ENCODE measurements at places on chromosomes 1 and 21.

DNA sequence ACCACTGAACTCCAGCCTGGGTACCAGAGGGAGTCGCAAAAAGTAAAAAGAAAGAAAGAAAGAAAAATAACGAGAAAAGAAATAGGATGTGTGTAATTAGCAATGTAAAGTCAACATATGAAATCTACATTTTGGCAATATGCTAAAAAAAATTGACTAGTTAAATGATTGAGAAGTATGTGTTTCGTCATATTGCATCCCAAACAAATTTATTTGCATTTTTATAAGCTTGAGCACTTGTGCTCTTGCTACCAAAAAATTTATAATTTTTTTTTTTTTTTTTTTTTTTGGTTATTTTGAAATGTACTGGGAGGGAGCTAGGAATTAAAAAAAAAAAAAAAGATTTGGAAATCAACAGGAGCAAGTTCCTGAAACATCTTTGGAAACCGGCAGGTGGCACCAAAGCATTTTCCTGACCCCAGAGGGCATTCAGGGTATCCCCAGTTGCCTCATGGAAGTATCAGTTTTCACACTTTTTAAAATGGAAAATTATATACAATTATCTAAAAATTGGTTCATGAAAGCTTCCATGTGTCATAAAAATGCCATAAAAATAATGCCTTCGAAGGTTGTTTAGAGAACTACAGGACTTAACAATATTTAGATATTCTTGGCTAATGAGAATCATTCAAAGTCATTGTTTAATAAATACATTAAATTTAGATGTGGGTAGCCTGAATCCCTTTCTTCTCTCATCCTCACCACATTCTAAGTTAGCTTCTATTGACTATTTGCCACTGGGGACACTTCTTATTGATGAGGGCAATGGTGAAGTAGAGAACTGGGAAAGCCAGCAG is 4.8 kb upstream of the HEATR1 start:
- DNase-seq: peak; percentile 74

DNA sequence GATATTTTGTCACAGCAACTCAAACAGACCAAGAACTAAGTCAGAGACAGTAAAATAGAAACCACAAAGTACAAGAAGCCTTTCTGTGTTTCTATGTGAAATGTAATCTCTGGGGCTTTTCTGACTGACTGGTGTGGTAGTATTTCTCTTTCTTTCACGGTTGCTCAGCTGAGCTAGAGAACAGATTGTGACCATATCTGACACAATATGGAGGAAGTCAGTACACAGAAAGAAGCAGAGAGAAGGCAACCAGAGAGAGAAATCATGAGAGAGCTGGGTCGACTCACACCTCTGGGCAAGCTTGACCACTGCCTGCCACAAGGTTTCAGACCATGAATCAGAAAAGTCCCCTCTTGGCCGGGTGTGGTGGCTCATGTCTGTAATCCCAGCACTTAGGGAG is 208.9 kb upstream of the GREM2 start:
- no peak for DNase-seq

DNA sequence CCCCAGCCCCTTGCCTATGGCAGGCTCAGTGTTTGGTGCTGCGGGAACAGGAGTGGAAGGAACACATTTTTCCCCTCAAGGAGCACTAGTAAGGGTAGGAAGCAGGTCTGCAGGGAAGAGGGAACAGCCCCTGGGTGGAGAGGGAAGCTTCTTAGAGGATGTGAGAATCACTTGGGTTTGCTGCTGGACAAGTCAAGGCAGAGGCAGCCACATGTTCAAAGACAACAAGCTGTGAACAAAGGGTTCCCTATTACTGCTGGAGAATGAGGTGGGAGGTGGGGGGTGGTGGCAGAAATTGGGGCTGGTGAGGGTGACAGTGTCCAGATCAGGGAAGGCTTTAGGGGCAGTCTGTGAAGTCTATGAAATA is 24.8 kb upstream of the CITED4 start:
- DNase-seq: no peak

GRCh38 chr1:22105611-22106207 is 37.2 kb downstream of the WNT4 start:
- peak; percentile 82 for DNase-seq

DNA sequence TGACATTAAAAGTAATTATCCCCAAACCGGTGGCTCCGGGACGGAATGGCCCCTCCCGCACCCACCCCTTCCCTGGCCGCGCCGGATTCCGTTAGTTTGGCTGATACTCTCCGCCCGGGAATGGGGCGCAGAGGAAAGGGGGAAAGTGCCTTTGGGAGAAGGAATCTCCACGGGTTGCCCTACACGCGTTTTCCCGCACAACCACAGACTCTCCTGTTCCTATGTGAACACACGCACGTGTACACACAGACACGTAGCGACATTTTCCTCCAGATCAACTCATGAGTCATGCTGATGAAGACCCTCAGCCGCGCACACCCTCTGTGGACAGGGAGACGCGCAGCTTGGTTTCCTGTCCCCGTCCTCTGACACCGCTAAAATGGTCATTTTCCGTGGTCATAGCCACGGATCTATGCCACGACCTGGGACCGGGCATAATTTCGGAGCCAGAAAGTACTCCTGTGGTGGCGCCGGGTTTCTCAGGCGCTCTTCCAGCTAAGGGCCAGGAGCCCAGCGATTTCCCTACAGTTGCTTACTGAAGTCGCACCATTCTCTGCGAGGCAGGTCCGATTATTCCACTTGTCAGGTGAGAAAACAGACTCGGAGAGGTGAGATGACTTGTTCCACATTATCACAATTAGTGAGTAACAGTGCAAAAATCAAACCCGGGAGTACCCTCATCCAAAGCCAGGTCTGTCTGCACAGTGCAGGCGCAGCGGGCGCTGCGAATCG is 4.0 kb upstream of the DMRTA2 start:
- peak; percentile 21 for DNase-seq

DNA sequence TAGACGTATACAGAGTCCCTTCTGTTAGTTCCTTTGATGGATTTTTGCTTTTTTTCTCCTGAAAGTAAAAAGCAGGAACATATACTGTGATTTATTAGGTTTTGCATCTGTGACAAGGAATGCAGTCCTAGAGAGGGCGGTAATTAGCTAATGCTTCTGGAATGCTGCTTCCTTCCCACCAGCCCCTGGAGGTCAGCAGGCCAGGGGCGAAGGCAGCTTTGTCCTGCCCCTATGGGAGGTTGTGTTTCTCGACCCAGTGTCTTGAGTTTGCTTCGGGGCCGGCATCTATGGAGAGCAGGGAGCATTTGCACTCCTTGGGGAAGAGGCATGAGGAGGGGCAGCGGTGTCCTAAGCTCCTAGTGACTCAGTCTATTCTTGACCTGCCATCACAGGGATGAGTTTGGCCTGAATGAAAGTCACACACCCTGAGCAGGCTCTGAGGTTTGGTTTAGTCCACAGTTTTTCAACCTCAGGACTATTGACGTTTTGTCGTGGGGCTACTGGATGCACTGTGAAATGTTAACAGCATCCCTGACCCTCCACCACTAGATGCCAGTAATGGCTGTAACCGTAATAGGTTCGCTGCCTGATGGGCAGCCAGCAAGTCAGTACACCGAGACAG is 85.0 kb upstream of the KCNJ15 start:
- no peak for DNase-seq
